ENCODE measurements at places on chromosomes 7 and 10. TPM values are rescaled to one million over a fixed set of nuclear protein-coding genes. Genes with fewer than 3 reads are reported as not detected.

Gene TAS2R5
- total RNA-seq = not detected

Gene SH2D4B
- total RNA-seq = 0.10 TPM

Gene SLC26A4
- total RNA-seq = 1.4 TPM

Gene COG5
- total RNA-seq = 21.5 TPM

Gene TLL2
- under 0.01 TPM for total RNA-seq

Gene CDC14C
- not detected for total RNA-seq

Gene FZD1
- total RNA-seq = 10.1 TPM

Gene UROS
- total RNA-seq = 70.5 TPM

Gene CLDN12
- total RNA-seq = 48.9 TPM

Gene MEIG1
- not detected for total RNA-seq

DNA sequence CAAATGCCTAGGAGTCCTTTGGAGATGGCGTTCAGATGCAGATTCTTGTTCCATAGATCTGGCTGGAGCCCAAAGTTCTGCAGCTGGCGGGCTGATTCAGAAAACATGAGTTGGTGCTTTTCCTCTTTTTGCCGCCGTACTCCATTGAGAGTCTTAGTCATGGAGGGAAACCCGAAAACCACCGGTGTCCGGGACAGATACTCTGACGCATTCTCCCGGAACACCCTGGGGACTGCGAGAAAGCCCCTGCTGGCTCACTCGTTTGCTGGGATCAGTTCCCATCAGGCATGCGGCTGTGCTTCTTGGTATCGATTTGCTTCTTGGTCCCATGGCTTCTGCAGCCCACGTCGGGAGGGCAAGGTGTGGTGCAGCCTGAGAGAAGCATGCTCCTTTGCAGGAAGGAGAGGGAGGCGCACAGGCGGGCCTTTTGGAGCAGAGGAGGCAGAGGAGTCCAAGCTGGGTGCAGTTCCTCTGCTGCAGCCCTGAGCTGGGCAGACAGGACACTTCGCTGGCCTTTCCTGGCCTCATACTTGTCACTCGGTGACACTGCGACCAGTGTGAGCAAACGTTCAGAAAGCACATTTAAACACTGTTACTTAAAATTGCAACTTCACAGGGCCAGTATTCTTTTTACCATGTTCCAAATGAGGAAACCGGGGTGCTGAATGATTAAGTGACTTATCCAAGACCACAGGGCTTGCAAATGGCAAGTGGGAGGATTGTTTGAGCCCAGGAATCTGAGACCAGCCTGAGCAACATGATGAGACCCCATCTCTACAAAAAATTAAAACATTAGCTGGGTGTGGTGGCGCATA is 30.6 kb upstream of the PFKFB3 start:
- peak; percentile 91 for DNase-seq

DNA sequence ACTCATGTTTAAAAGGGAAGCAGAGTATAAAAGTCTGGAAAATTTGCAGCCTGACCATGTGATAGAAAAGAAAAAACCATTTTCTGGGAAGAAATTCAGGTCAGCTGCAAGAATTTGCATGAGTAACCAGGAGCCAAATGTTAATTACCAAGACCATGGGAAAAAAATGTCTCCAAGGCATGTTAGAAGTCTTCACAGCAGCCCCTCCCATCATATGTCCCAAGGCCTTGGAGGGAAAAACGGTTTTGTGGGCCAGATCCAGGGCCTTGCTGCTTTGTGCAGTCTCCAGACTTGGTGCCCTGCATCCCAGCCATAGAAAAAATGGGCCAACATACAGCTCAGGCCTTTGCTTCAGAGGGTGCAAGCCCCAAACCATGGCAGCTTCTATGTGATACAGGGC is 1019.6 kb upstream of the SORCS1 start:
- peak; percentile 14 for DNase-seq

DNA sequence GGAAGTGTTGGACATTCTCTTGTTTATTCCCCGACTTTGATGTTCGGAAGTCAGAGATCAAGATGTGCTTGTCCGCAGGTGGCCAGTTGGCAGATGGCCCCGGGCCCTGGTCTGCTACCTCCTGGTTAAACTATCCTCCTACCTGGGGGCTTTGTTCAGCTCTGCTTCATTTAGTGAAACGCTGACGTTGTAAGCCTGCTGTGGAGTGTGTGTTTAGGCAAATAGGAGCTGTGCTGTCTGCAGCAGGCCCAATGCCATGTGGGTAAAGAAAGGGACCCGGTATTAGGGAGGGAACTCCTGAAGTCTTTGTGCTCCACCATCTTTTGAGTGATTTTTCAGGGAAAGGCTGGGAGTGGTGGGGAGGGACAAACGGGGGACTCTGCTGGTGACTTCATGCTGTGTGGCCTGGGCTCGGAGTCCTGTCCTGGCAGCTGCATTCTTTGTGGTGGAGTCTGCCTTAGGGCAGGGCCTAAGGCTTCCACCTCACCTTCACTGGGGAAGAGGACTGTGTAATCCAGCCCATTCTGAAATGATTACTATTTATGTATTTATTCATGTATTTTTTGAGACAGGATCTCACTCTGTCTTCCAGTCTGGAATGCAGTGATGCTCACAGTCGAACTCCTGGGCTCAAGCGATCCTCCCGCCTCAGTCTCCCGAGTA is 171.1 kb upstream of the KLF6 start:
- no peak for DNase-seq

DNA sequence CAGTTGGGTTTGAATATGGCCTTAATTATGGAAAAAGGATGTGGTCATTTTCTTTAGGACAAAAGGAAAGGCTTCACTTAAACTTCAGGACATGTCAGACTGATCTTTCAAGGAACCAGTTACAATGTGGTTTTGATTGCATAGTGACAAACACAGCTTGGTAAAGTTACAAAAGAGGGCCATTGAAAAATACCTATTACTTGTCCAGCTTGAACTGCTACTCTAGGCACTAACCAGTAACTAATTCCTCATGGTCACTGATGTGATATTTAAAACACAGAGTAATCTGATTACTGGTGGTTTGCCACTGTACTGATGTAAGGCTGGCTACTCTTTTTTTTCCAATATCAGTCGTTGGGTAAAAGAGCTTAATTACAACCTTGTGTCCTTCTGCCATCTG is 22.6 kb downstream of the TES start:
- DNase-seq = peak; percentile 76

DNA sequence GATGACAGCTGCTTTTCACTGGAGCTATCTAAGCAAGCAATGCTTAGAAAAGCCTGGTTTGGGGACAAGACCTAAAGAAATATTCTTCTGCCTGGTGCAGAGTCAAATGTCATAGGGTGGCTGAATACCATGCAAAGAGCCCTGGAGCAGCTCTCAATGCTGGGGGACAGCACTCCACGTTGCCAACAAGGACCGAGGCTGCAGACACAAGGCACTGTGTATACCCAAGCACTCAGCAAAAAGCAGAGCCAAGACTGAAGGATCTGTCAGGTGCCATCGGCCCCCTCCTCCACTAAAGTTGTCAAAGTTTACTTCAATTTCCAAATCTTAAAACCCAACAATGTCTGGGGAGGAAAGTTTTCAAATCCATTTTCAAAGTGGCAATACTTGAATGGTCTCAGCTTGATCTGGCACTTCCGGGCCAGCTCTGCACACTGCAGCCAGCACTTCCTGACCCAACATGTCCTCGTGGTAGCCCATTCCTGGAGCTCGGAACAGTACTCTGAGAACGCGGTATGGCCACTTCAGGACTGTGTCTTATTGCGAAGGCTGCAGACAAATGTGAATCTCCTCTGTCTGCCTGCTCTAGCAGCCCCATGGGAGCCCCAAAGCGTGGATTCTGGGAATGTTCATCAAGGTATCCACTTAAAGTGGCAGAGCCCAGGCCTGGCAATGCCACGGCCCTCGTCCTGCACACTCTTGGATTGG is 191.8 kb downstream of the TNS3 start:
- DNase-seq = no peak

- DNase-seq = peak; percentile 29
These were observed 88.7 kb downstream of the DYNC1I1 start for GRCh38 chr7:95861041-95861440.

DNA sequence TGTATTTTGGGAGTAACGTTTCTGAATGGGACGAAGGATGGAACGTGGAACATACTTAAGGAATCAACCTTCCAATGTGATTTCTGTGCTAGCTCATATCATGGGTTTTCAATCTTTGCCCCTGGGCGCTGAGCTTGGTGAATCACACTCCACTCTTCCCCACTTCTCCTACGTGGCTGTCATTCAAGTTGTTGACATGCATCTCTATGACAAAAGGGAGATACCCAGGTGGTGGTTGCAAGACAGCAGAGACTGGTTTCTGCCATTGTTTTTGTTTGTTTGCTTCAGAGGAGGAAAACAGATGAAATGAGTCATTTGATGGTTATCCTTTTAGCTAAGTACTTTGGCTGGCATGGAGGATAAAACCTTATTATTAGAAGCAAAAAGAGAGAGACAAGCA is 573.9 kb downstream of the GATA3 start:
- DNase-seq = peak; percentile 43

GRCh38 chr10:18793951-18794350 is 134.7 kb downstream of the ARL5B start:
- peak; percentile 18 for DNase-seq

DNA sequence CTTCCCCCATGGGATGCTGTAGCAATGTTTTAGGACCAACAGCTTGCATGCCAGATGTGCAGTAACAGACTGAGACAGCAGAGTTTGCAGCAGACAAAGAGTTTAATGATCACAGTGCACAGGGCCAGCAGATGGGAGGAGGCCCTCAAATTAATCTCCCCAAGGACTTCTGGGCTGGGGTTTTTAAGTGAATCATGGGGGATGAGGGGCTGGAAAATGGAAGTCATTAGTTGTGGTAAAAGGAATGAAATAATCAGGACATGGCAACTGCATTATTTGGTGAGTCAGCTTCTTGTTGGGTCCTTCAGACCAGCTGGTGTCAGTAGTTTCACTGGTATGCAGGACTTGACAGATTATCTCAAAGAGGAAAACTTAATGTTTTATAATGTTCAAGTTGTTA is 12.6 kb upstream of the NRBF2 start:
- peak; percentile 86 for DNase-seq

DNA sequence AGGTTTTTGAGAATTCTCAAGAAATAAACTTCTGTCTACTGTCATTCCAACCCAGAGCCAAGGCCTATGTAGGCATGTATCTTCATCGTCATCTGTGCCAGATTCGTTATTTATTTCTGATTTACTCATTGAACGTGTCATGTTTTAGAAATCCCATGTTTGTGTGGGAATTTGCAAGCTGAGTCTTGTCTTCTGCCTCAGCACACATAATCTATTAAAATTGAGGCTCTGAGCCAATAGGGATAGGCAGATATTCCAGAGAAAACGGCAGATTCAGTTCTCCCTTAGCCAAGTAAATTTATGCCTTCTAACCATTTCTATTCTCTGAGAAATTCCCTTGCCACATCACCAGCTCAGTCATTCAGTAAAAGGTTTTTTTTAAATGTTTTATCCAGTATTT is 444.6 kb downstream of the REEP3 start:
- no peak for DNase-seq

DNA sequence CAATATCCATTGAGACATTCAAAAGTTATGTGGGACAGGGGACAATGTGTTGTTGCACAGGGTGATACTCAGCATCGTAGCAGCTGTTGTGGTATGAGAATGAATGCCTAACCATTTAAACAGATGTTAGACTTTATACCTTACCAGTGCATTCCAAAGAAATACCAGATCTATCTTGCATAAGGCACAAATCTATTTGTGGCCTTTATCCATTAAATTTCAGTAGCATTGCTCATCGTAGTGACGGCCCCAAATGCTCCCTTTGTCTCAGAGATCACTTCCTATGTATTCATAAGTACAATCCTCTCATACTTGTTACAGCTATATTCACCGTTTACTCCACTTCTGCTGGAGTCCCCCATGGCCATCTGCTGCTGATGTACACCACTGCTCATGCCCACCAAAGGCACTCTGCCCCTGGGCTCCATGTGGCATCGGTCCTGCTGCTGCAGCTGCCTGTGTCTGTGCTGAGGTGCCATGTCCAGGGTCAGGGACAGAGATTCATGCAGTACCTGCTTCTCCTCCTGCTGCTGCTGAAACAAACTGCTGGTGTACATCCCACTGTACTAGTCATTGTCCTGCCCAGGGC is 96.3 kb downstream of the CPED1 start:
- peak; percentile 93 for DNase-seq

GRCh38 chr7:3673524-3673923 is 372.5 kb downstream of the SDK1 start:
- DNase-seq = no peak
